ENCODE measurements at places on chromosomes 5 and 9. TPM values are rescaled to one million over a fixed set of nuclear protein-coding genes. Genes with fewer than 3 reads are reported as not detected.
A peak's percentile ranks its signal among the peaks of the same experiment; 100 is the strongest.

DPH7 gene
- total RNA-seq, result 23.5 TPM

RGS7BP gene
- not detected for total RNA-seq

ORM1 gene
- total RNA-seq, result not detected

SH3PXD2B gene
- 1.8 TPM for total RNA-seq

AGXT2 gene
- total RNA-seq, result not detected

ADAMTS19 gene
- total RNA-seq, result not detected

GABRB2 gene
- total RNA-seq, result not detected

SREK1IP1 gene
- total RNA-seq, result 27.8 TPM

TAF1L gene
- not detected for total RNA-seq

GRCh38 chr5:177540438-177540837, 13.9 kb downstream of the FAM193B start:
- no peak for DNase-seq

GRCh38 chr5:54470677-54471076, 15.2 kb downstream of the HSPB3 start:
- no peak for DNase-seq

DNA sequence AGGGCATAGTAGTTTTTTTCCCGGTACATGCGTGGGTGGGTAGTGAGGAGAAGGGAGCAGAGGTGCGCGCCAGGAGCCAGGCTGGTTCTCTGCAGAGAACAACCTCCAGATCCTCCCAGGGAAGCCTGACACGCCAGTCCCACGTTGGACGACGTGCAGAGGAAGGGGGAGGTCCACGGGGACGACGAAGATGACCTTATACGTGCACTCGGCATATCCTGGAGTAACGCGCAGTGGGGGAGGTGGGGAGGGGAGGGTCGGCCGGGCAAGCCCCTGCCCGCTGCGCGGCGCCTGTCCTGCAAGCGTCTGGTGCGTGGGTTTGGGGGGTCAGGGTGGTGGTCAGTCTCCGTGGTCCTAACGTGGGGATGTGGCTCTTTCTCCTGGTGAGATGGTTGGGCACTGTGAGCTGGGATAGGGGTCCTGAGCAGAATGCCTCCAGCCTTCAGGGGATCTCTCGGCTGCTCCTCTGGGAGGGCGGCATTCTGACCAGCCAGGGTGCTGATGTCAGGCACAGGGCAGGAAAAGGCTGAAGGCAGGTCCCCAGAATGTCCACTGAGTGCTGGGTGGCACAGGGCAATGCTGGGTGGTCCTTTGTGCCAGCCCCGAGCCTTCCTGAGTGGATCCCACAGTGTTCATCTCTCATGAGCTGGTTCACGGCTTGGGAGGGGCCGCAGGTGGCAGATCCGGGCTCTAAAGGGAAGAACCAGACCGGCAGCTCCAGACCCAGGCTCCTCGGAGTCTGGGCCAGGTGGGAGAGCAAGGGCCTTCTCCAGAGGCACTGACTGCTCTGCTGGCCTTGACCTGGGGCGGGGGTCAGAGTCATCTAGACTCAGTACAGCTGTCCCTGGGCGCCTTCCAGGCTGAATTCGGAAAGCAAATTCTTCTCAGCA, 10.5 kb upstream of the SCGB3A1 start:
- no peak for DNase-seq

GRCh38 chr9:33297432-33297831, 7.1 kb downstream of the NFX1 start:
- peak; percentile 54 for DNase-seq

- no peak for DNase-seq
These were observed 253.8 kb upstream of the DAB2 start for GRCh38 chr5:39678534-39678933.

DNA sequence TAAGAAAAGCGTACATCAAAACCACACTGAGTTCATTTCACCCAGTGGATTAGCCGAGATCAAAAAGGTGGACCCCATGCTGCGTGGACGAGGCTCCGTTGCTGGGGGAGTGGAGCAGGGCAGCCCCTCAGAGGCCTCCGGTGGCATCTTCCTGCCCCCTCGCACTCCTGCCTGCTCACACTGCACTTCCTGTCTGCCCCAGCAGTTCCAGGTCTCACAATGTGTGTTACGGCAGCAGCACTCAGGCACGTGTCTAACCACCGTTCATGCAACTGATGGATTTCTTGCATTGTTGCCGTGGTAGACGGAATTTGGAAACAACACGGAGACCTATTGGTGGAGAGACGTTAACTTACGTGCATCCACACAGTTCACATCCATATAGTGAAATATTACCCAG, 196.6 kb upstream of the OTULINL start:
- DNase-seq, result peak; percentile 13

DNA sequence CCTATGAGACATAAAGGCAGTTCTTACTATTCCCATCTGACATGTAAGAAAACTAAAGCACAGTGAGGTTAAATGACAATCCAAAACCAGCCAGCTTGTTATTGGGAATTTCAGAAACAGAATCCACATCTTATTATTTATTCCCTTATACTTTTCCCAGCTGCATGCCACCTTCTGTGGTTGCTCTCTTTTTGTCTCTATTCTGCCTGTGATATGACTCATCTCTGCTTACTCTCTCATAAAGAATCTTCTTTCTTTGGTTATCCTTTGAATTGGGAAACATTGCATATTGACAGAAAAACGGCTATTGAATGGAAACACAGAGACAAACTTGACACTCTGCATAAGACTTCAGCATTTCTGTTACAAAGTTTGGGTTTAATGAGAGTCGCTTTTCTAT, 183.2 kb downstream of the TLR4 start:
- no peak for DNase-seq

DNA sequence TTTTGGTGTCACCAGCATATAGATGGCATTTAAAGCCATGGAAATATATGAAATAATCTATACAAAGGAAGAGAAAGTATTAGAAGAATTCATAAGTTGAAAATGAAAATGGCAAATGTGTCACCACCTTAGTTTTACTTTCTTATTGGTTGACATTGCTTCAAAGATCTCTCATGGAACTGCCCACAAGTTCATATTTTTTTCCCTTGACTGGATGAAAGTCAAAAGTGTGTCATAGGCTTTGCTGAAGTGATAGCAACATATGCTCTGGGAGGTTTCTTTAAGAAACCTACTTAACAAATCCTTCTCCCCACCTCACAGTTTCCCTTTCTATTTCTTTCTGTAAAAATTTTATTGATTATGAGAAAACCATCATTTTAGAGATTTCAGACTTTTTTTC, 127.2 kb downstream of the VPS13A start:
- DNase-seq, result no peak

GRCh38 chr5:141747152-141748141, 65.4 kb upstream of the ARAP3 start:
- no peak for DNase-seq

- no peak for DNase-seq
These were observed 5.0 kb downstream of the DMRT3 start for GRCh38 chr9:981491-981898.

DNA sequence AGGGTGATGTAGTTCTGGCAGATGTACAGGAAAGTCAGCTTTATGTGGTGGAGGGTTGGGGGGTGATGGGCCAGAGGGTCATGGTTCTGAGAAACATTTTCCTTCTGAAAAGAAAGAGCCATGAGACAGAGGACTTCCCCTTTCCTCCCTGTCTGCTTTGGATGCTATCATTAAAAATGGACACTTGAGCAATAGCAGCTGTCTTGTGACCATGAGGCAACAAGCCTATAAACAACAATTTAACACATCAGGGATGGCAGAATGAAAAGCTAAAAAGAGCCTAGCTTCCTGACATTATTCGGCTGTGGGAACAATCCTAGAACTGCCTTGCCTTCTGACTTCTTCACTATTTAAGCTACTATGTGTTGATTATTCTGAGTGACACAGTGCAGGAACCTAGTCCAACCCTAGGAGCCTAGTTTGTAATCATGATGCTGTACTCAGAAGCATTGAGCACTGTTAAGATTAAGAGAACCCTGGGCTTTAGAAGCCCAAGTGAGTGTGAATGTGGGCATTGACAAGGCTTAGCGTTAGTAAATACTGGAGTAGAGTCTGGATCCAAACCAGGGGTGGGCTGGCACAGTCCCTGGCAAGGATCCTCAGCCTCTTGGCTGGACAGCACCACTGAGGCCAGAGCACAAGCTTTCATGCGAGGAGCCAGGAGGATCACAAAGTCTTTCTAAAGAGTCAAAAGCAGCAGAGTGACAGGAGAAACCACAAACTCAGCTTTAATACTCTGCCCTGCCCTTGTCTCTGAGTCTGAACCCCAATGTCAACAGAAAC, 178.5 kb upstream of the EGFLAM start:
- no peak for DNase-seq

DNA sequence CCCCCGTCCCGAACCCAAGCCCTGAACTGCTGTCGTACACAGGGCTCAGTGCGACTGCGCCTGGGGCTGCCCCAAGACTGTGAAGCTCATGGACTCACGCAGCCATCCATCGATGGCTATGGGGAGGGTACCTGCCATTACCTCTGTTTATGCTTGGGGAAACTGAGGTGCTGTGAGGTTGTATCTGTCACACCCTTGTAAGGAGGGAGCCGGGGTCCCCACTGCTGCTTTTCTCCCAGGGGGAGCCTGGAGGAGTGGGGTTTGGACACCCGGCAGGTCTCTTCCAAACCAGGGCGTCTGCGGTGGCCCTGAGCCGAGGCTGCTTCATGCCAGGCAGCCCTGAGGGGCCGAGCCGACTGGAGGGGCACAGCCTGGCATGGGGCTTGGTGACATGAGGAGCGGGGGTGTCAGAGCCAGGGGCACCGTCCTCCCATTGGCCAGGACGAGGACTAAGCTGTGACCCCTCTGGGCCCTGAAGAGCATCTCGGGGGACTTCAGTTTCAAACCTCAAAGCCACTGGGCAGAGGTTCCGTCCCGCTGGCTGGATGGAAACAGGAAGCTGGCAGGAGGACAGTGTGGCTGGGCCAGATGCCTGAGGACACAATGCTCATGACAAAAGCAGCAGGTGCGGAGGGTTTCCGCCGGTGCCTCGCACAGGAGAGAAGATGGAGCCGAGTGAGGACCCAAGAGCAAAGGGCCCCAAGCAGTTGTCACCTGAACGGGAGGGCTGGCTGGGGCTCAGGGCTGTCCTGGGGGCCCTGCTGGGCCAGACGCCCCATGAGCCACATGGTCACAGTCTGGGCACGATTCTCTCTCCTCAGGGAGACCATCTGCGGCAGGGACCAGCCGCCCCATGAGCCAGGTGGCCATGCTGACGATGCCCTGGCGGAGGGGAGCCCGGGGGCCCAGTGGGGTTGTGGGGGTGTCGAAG, 54.4 kb upstream of the EXOC3 start:
- no peak for DNase-seq

GRCh38 chr5:83368319-83368718, 103.2 kb upstream of the VCAN start:
- DNase-seq, result no peak

GRCh38 chr9:81455462-81456219, 233.7 kb downstream of the TLE1 start:
- DNase-seq, result no peak

DNA sequence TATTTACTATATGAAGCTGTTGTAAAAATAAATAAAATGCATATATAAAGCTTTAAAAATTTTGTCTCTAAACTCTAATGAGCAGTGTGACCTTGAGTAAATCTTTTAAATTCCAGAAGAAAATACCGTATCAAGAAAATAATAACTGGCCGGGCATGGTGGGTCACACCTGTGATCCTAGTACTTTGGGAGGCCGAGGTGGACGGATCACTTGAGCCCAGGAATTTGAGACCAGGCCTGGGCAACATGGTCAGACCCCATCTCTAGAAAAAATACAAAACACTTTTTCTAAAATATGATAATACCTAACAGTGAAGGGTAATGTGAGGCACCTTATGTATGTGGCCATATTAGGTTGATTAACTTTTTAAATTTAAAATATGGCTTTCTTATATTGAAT, 8.5 kb downstream of the CPEB4 start:
- no peak for DNase-seq

DNA sequence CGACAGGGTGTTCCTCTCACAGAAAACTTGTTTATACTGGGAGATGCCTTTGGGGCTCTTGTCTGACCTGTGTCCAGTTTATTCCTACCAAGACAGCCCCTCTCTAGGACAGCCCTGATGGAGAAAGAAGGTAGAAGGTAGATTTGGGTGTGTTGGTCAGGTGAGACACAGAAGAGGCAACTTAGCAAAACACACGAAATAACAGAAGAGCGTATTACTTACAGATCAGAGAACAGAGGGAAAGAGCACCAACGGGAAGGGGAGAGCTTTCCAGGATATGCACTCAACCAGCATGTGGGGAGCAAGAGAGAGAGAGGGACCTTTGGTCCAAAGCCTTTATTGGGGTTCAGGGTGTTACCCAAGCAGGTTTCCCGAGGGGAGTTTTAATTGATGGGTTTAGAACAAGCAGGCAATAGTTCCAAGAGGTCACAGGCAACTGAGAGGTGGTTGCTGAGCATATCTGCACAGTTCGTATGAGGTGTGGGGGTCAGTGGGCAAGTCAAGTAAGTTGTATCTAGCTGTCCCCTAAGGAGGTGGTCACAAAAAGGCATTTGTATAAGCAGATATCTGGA, 31.8 kb downstream of the BAAT start:
- DNase-seq, result no peak

DNA sequence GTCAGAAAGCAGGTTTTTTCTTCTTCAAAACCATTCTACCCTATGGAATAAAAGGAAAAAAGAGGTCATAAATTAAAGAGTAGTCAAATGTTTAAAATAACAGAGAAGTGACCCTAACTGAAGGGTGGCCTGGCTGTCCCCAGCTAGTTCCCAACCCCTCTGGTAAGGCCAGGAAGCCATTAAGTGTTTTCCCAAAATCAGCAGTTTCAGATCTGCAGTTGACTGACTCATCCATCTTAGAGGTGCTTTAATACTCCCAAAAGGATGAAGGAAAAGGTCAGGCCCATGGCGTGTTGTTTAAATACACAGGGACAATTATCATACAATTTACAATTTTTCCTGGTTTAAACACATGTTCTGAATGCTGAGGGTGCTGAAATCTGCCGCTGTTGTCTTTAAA, 47.9 kb upstream of the TBC1D9B start:
- DNase-seq, result no peak

- peak; percentile 31 for DNase-seq
These were observed 83.3 kb upstream of the ZBTB43 start for GRCh38 chr9:126721564-126721981.

DNA sequence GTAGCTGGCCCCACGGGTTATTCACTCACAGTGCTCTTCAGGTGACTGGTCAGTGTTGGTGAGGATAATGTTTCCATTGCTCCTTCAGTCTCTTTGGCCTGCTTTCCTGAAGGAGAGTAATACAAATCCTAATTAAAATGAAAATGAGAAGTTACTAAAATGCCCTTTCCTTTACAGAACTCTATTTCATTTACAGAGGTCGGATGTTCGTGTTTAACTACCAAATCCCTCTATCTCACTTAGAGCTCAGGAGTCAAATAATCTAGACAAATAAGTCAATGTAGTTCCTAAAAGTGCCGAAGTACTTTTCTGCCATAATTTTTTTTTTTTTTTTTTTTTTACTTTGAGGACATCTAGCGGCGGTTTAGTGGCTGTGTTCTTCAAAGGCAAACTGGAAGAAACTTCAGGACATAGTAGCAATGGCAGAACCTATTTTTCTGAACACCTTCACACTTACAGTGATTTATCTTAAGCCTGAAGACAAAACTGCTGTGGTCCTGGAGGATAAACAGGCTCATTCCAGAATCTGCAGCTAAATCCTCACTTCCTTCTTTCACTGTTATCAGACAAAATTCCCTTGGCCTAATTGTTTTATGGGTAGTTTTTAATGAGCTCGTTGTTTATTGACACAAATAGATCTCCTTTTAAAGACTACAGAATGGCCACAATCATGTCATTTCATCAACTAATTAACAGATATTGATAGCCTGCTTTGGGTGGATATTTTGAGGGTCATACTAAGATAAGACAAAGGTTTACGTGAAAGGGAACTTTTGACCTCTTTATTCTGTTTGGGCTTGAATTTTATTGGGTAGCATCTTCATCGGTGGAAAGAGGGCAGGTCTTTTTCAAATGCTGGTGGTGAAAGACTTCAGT, 207.6 kb upstream of the DMRTA1 start:
- no peak for DNase-seq

GRCh38 chr9:33267151-33267767, 2.4 kb downstream of the CHMP5 start:
- DNase-seq, result no peak

All from activated CD4-positive, alpha-beta T cell treated with anti-CD3 and anti-CD28 coated beads for 36 hours (primary cell).